Activated gamma-delta T cell (primary cell): ENCODE measurements at places on chromosomes 1 and 21.

- DNase-seq, result no peak
These were observed 35.6 kb upstream of the EPHA8 start for GRCh38 chr1:22527555-22528296.

DNA sequence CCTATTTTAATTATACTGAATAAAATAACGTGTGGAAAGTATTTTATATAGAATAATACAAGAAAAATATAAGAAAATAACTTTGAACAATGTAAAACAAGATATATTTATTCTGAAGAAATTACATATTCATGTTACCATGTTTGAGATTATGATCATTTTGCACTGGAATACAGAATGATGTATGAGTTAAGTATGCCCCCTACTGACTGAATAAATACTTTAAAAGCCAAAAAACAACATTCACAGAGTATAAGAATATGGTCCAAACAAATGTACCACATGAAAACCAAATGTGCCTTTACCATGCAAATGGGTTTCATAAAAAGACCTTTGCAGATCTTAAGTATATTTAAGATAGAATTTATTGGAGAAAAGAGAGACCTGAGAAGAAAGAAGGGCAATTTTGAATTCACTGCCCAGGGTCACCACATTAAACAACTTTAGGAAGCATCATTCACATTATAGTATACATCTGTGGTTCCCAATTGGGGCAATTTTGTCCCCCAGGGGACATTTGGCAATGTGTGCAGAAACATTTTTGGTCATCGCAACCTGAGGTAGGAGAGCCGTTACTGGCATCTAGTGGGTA is 136.6 kb upstream of the GFI1 start:
- no peak for DNase-seq

- DNase-seq, result no peak
These were observed 20.5 kb downstream of the SZRD1 start for GRCh38 chr1:16387201-16388188.

- DNase-seq, result no peak
These were observed 3.5 kb upstream of the LGR6 start for GRCh38 chr1:202189918-202190715.

DNA sequence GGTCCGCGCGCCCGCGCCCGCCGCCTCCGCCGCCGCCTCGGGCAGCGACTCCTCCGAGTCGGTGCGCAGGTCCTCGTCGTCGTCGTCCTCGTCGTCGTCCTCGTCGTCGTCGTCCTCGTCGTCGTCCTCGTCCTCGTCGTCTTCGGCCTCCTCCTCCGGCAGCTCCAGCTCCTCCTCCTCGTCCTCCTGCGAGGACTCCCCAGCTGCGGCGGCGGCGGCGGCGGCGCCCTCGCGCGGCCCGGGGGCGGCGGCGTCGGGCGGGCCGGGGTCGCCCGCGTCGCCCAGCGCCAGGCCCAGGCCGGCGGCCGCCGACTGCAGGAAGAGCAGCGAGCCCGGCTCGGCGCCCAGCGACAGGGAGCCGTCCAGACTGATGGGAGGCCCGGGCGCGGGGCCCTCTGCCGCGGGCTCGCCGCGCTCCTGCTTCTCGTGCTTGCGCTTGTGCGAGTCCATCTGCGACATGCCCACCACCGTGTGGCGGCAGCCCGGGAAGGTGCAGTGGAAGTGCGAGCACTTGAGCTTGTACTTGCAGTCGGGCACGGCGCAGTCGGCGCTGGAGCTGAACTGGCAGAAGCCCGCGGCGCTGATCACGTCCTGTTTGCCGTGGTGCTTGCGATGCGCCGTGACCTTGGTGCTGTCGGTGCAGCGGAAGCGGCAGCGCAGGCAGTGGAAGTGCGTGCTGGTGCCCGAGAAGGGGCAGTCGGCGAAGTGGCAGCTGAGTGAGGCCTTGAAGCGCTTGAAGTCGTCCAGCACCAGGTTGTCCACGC is 157.3 kb downstream of the CASZ1 start:
- no peak for DNase-seq
